Right cardiac atrium (tissue), 5 donors: ENCODE measurements at places on chromosomes 2 and 18. TPM values are rescaled to one million over a fixed set of nuclear protein-coding genes. Genes with fewer than 3 reads are reported as not detected.

EVX2 gene
- polyA plus RNA-seq, result not detected

RGPD8 gene
- 2.2 TPM for polyA plus RNA-seq

SLC38A11 gene
- 0.25 TPM for polyA plus RNA-seq

KCNG2 gene
- not detected for polyA plus RNA-seq

SCTR gene
- polyA plus RNA-seq, result 0.50 TPM

ITPRIPL1 gene
- 0.50 TPM for polyA plus RNA-seq

NAT8 gene
- not detected for polyA plus RNA-seq

FOXI3 gene
- polyA plus RNA-seq, result not detected
